AG04450 (cell line): ENCODE measurements at places on chromosomes 11 and 22. TPM values are rescaled to one million over a fixed set of nuclear protein-coding genes. Genes with fewer than 3 reads are reported as not detected.

DNA sequence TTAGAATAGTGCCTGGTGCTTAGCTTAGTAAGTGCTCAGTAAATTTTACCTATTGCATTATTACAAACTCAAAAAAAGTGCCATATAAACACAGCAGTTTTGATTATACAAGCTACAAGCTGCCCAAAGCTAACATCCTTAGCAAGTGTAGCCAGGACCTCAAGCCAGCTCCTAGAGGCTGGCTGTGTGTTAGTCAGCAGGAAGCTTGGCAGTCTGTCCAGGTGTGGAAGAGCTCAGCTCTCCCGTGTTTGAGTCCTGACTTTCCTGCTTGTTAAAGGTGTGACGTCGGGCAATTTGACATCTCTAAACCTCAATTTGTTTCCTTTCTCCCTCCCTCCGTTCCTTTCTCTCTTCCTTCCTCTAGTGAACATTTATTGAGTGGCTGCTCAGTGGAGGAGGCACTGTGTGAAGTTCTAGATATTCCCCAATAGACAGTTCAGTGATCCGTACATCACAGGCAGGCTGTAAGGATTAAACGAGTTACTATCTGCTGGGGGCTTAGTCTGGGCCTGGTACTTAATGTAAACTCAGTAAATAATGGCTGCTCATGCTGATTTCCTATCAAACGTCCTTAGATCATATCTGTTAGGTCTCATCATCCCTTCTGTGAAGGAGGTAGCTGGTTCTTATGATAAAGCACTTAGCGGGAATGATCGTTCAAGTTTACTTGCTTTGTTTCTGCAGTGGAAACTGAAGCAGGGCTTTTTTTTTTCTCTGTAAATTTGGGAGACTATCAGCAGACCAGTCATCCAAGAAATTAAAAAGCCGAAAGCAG, 68.7 kb downstream of the PRR5L start:
- no peak for DNase-seq

The RASL10A gene
- polyA plus RNA-seq = not detected in 2 replicates

- DNase-seq = peak; percentile 83
Measured at GRCh38 chr11:86459682-86460460, 85.2 kb downstream of the CCDC81 start.

- DNase-seq = no peak
Measured at GRCh38 chr22:46576556-46577367, 39.3 kb upstream of the CELSR1 start.

DNA sequence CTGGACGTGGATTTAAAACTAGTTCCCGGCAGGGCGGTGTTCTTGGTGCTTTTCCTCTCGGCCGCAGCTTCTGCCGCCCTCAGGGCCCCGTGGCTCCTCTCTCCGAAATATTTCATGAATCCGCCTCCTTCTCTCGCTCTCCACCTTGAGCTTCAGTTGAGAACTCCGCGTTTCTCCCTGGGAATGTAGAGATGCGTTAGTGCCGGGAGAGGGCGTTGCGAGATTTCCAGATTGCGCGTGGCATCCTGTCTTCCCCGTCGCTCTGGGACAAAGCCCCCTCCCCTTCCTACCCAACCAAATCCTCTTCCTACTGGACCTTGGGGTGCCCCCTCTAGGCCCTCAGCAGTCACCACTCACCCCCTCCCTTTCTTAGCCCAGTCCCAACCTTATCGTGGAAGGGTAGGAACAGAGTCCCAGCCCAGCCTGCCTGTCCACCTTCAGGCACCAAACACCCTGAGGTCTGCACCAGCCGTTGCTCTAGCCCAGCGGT, 15.5 kb upstream of the RAC2 start:
- DNase-seq = no peak
